Foreskin melanocyte (primary cell): ENCODE measurements at places on chromosomes 5 and 9.

GRCh38 chr5:51181208-51181894, 201.9 kb upstream of the ISL1 start:
- no peak for DNase-seq

- DNase-seq, result peak; percentile 20
Observed at GRCh38 chr5:124839371-124839998, 93.0 kb upstream of the ZNF608 start.

GRCh38 chr9:23563517-23563916, 262.5 kb downstream of the ELAVL2 start:
- DNase-seq, result no peak

- no peak for DNase-seq
Observed at GRCh38 chr5:127170918-127171600, 97.8 kb upstream of the C5orf63 start.

DNA sequence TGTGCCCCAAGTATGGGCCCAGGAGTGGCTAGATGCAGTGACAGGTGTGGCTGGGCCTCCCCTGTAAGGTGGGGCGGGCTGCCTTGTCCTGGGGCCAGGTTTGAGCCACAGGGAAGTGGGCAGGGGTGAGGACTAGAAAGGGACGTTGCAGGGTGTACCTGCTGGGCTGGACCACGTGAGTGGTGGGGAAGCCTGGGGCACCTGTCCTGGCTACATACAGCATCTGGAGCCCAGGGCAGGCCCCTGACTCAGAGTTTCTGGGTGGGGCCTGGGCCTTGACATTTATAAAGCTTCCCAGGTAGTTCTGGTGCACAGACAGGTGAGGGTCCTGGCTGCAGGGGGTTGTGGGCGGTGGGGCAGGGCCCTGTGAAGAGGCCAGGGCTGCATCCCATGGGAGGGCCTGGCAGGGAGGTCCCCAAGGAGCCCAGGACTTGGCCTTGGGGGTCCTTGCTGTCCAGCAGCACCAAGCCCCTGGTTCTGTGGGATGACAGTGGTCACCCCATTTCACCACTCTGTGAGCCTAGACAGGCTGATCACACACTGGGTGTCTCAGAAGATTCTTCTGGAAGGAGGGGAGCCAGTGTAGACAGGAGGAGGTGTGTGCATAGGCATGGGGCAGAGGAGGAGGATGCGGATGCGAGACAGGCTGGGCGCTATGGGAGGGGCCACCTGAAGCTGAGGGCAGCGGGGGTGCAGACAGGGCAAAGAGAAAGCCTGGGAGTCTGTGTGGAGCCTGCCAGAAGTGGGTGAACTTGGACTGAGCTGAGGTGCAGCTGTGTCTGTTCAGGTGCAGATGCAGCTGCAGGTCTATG, 94.0 kb downstream of the PHF2 start:
- peak; percentile 50 for DNase-seq

GRCh38 chr9:7394002-7394774, 405.4 kb downstream of the DMAC1 start:
- DNase-seq, result peak; percentile 85

- no peak for DNase-seq
Observed at GRCh38 chr5:26390608-26391007, 647.8 kb downstream of the CDH9 start.

DNA sequence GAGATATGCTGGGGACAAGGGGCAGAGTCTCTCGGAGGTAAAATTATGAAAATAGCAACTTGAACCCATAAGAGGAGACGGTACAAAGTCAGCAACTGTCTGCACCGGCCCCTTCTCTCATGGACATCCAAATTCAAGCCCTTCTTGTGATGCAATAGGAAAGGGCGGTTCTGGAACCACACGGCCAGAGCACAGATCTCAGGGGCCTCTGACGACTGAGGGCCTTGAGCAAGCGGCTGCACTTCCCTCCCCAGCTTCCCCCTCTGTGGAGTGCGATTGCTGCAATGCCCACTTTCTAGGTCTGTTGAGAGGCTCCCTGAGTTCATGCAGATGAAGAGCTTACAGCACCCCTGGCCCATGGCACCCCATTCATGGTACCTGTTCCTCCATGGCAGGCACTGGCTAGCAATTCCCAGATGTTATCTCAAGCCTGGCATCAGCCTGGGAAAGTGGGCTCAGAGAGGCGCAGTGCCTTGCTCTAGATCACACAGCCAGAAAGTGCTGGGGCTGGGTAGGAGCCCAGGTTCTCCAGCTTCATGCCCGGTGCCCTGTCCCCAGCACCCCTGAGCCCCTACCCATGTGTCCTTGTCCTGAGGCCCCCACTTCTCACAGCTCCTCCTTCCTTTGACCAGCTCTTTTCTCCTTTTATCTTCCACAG, 17.7 kb upstream of the CPLX2 start:
- DNase-seq, result no peak

- DNase-seq, result no peak
Observed at GRCh38 chr5:149134778-149135500, 6.4 kb upstream of the ABLIM3 start.

GRCh38 chr5:139760066-139761056, 35.2 kb upstream of the PSD2 start:
- DNase-seq, result no peak

DNA sequence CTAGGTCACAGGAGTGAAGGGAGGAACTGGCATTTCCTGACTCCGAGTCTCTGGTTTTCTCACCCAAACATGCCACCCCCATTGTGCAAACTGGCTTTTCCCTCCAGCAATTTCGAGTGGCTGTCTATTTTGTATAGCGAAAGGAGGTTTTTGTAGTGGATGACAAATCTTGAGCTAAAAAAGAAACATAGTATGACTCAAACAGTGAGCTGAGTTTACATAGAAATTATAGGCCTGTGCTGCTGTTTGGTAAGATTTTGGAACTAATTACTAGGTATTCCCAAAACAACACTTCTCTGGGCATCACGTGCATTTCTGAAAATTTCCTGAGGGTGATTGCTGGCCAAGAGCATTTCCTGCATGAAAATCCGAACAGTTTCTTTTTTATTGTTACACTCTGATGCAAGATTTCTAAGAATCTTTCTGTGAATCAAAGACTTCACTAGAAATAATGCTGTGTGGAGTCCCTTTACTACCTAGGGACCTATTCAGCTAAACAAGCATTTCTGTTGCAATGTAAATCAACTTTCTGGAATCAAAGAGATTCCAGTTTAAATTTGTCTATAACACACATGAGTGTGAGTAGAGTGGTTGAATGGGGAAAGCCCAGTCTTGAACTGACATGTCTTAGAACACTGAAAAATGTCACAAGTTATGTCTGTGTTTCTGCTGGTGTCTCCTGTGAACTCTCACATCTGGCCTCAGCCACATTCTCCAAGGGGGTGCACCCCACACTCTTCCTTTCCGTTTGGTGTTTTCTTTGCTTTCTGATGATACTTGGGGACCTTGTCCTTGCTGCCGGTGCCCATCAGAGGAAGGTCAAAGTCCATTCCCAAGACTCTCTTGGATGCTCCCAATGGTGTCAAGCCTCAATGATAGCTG, 33.3 kb upstream of the DAPK1 start:
- peak; percentile 81 for DNase-seq

DNA sequence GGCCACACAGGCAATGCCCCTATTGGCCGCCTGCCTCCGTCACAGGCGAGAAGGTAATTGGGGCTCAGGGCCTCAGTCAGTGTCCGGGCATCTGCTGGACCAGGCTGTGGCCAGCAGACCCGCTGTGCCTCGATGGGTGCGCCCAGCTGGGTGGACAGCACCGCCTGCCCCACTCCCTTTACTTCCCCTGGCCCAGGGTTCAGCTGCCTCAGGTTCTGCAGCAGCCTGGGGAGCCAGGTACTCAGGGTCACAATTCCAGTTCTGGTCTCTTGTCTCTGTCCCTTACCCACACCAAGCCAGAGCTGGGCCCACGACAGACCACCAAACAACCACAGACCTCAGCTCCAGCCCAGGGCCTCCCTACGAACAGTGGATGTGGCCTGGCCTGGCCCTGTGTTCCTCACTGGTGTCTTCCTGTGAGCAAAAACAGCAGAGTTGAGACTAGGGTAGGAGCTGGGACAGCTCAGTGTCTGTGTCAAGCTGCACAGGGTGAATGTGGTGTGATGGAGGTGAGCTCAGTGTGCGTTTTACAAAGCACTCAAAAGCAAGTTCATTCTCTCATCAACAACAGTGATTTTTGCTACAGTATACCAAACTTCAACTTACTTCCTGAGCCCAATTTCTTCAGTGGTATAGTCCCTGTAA, 33.4 kb upstream of the SUSD3 start:
- no peak for DNase-seq

GRCh38 chr5:125045646-125046045, 299.2 kb upstream of the ZNF608 start:
- DNase-seq, result peak; percentile 54

GRCh38 chr9:81819859-81820546, 108.2 kb upstream of the SPATA31D4 start:
- no peak for DNase-seq

DNA sequence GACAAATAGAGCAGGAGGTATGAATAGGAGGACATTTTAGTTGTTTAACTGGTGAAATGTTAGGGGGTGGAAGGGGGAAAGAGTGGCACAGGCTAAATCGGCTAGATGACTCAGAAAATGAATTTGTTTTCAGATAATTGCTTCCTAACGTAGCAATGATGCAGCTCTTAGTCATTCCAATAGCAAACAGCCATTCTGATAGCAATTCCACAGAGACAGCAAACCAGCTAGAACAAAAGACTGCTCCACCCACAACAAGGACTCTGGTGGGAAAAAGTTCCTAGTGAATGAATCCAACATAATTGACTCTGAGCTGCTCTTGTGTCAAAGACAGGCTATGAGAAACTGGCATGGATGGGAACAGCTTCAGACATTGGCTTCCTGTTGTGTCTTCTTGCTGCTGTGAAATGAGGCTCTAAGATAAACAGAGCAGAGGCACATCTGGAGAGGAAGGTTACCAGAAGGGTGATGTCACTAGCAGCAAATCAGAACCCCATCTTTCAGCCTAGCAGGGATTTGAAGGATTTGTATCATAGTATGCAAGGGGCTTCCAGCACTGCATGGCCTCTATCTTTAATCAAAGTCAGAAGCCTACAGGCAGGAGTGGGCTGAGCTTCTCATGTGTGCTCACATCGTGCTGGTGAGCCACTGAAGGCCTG, 28.1 kb upstream of the F2RL1 start:
- no peak for DNase-seq

GRCh38 chr5:150036513-150036912, 36.0 kb downstream of the HMGXB3 start:
- no peak for DNase-seq

DNA sequence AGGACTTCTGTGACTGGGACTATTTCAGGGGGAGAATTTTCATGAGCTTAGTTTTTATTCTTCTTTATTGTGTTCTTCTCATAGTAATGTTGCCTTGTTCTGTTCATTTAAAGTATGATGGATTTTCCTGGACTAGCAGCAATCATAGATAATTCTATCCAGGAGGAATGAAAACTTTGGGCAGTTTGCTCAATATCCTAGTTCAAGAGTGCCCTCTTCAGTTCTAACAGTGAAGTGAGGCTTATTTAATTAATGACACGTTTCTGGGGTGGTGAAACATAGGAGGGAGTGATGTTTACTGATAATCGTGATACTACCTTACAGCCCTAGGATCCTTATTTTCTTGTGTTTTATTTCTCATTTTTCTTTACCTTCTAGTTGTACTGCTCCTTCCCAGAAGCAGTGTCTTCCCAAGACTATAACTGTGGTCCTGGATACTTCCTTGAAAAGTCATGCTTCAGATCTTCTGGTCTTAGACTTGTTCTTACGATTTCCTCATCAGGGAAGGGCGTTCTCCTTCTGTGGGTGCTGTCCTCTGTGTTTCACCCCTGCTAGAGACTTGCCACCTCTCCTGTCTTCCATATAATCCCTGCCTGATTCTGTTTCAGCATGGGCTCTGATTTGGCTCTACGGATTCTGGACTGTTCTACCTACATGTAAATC, 57.4 kb downstream of the CFAP95 start:
- DNase-seq, result peak; percentile 47

DNA sequence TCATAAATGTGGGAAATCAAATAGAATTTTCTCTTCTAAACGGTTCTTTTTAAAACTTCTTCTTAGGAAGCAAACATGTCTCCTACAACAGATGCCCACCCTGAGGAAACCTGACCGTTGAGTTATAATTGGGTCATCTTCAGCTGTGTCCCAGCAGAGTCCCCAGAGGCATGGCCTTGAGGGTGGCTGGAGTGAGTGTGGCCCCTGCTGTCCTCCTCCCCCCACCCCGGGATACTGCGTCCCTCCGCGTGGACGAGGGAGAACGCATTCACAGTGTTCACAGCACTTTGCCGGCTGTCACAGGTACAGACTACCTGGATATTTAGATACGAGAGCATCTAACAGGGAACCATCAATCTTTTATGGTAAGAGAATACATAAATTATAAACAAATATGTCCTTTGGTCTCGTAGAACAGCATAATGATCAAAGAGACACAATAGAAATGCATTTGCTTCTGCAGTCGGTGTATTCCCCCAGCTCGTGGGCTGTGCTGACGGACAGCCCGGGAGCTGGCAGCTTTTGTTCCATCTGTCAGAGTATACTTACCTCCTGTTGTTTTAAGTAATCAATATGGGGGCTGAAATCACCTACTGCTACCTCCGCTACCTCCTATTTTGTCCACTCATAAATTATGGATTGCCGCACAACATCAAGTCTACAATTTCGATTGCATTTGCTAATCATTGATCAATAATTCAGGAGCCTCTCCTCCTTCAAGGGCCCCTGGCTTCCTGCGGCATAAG, 214.7 kb downstream of the IRX2 start:
- no peak for DNase-seq

DNA sequence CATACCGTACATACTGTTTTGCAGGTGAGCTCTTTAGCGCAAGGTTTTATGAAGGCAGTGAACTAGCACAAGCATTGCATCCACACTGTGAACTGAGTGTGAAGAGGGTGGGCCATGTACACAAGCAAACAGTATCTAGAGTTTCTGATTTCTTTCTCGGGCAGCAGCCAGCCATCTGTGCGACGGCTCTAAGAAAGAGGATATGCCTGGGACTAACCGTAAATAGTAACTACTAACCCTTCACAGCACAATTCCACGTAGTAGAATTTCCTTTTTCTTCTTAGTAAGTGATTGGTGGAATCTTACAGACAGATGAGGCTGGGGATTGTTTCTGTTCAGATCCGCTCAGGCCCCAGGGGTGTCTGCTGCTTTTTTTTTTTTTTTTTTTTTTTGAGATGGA, 89.0 kb downstream of the DRD1 start:
- DNase-seq, result no peak
